ENCODE measurements at places on chromosomes 5 and 9.

- no peaks in the 10 kb centered on the region for H3K4me1 ChIP-seq
- H3K36me3 ChIP-seq = no peaks in the 10 kb centered on the region
- no peak overlapping the region for H3K27ac ChIP-seq
Observed at GRCh38 chr5:180470966-180471582, 23.1 kb upstream of the CNOT6 start.

GRCh38 chr5:115683081-115683480, 57.2 kb upstream of the TMED7 start:
- 0 out of 2 replicates have a peak, but pooled peaks cover 2% of the 10 kb centered on the region for H3K27me3 ChIP-seq
- no peaks in the 10 kb centered on the region for H3K36me3 ChIP-seq
- no peak overlapping the region for H3K27ac ChIP-seq
- no peaks in the 10 kb centered on the region for H3K4me1 ChIP-seq
- H3K4me3 ChIP-seq = no peak overlapping the region

GRCh38 chr5:19270153-19270552, 717.8 kb downstream of the CDH18 start:
- DNase-seq = no peak
- no peak overlapping the region for H3K4me3 ChIP-seq
- no peaks in the 10 kb centered on the region for H3K4me1 ChIP-seq
- no peak overlapping the region for H3K27ac ChIP-seq

DNA sequence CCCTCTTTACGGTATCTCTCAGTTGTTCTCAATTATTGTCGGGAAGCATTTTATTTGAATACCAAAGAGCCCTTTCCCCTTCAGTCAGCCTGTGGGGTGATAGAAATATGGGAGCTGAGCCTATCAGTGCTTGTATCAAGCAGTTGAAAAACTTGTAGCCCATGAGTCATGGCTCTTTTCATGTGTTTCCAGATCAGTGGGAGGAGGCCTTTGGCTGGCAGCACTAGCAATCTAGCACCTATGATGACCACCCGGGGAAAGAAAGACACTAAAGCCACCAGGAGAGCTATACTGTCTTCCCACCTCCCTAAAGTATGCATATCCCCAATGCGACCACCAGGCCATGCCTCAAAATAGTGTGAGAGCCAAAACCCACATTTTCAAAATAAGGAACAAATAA, 696.9 kb upstream of the C9orf72 start:
- no peaks in the 10 kb centered on the region for H3K4me1 ChIP-seq
- DNase-seq = no peak
- H3K36me3 ChIP-seq = no peaks in the 10 kb centered on the region
- no peak overlapping the region for H3K27ac ChIP-seq
- no peaks in the 10 kb centered on the region for H3K27me3 ChIP-seq

DNA sequence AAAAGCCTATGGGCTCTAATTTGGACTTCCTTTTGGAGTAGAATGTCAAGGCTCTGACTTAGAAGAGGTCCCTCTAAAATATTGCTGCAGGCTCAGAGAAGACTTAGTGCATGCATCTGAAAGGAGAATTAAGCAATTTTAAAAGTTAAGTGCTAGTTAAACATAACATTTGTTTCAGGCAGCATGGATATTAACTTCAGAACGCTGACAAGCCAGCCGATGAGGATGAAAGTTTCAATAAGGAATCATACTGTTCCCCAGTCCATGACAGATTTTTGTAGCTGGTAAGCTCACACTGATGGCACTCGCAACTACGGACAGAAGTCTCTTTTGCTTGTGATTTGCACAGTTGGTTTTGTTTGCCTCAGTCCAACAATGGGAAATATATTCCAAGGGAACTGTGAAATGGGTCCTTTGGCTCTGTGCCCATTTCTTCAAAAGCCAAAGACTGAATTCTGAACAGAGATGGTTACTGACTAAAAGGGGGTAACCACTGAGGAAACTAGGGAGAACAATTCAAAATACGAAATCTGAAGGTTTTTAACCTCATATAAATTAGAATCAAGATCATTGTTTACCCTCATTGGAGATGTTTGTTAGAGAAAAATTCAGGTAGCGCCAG, 47.6 kb downstream of the DCP2 start:
- H3K27me3 ChIP-seq = no peaks in the 10 kb centered on the region
- no peak overlapping the region for H3K27ac ChIP-seq
- H3K4me3 ChIP-seq = no peak overlapping the region
- no peak for DNase-seq
- H3K36me3 ChIP-seq = peaks cover 12% of the 10 kb centered on the region

DNA sequence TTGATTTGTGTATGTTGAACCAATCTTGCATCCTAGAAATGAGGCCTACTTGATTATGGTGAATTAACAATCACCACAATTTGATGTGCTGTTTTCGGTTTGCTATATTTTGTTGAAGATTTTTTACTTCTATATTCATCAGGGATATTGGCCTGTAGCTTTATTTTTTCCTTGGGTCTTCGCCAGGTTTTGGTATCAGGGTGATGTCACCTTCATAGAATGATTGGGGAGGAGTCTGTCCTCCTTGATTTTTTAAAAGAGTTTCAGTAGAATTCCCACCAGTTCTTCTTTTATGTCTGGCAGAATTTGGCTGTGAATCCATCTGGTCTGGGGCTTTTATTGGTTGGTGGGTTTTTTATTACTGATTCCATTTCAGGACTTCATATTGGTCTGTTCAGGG, 115.2 kb downstream of the CPLANE1 start:
- H3K27ac ChIP-seq = no peak overlapping the region
- H3K4me1 ChIP-seq = no peaks in the 10 kb centered on the region
- no peak overlapping the region for H3K4me3 ChIP-seq
- DNase-seq = no peak
- H3K27me3 ChIP-seq = no peaks in the 10 kb centered on the region

- H3K4me1 ChIP-seq = no peaks in the 10 kb centered on the region
- no peak overlapping the region for H3K4me3 ChIP-seq
- no peaks in the 10 kb centered on the region for H3K27me3 ChIP-seq
- no peaks in the 10 kb centered on the region for H3K36me3 ChIP-seq
- no peak overlapping the region for H3K27ac ChIP-seq
Observed at GRCh38 chr5:61401726-61402125, 69.7 kb downstream of the ZSWIM6 start.

- H3K27me3 ChIP-seq = no peaks in the 10 kb centered on the region
- peaks cover 39% of the 10 kb centered on the region for H3K4me1 ChIP-seq
- H3K4me3 ChIP-seq = no peak overlapping the region
Observed at GRCh38 chr9:136856541-136857141, 4.5 kb downstream of the MAMDC4 start.

DNA sequence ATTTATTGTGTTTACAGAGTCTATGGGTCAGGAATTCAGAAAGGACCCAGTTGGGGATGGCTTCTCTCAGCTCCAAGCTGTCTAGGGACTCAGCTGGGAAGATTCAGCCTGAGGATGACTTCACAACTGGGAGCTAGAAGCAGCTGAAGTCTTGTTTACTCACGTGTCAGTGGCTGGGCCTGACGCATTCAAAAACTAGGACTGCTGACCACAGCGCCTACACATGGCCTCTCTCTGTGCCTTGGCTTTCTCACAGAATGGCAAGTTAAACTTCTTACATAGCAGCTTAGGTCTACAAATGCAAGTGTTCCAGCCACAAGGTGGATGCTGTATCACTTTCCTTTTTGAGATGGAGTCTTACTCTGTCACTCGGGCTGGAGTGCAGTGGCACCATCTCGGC, 16.3 kb upstream of the PPP2CA start:
- no peak overlapping the region for H3K4me3 ChIP-seq
- H3K4me1 ChIP-seq = peaks cover 36% of the 10 kb centered on the region
- DNase-seq = no peak
- H3K27me3 ChIP-seq = no peaks in the 10 kb centered on the region
